ENCODE measurements at places on chromosomes 11 and 22.

DNA sequence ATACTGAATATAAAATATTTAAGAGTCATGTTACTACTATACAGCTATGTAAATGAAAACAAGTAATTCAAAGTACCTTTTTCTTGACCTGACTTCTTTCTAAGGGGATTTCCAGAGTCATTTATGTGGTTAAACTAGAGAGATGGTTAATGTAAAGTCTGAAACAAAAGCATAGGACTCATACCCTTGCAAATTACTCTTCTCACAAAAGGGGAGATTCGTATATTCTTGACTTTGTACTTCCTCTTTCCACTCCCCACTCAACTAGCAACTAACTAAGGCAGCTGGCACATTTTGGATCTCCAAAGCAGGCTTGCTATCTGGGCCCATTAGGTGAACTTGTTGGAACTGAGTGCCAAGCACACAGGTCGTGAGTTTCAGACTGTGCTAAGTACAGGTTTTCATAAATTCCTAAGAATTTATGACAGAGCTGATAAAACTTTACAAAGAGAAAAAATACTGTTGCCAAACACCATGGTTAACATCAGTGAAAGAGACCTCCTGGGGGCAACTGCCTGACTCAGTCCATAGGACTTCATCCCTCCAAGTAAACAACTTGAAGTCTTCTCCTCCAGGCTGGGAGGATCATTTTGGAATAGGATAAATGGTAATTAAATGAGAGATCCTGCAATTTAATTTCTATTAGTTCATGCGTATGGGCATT is 77.0 kb upstream of the DDI1 start:
- no peak for DNase-seq
- H3K27ac ChIP-seq, result no peak overlapping the region
- H3K4me1 ChIP-seq, result no peaks in the 10 kb centered on the region
- no peaks in the 10 kb centered on the region for H3K27me3 ChIP-seq
- no peaks in the 10 kb centered on the region for H3K36me3 ChIP-seq
- H3K4me3 ChIP-seq, result no peak overlapping the region

- no peak for DNase-seq
- H3K27ac ChIP-seq, result no peak overlapping the region
- H3K27me3 ChIP-seq, result no peaks in the 10 kb centered on the region
- no peaks in the 10 kb centered on the region for H3K4me1 ChIP-seq
Measured at GRCh38 chr11:108927791-108928545, 263.1 kb downstream of the DDX10 start.

DNA sequence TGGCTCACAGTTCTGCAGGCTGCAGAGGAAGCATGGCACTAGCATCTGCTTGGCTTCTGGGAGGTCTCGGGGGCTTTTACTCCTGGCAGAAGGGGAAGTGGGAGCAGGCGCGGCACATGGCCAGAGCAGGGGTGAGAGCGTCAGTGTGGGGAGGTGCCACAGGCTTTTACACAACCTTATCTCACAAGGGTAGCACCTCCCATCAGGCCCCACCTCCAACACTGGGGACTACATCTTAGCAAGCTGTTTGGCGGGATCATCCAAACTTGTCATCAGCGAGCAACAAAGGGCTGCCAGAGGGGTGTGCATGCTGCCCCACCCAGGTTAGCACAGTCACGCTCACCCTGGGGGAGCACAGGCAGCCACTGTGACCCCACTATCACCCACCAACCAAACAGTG is 18.9 kb upstream of the YPEL1 start:
- no peak for DNase-seq
- H3K36me3 ChIP-seq, result peaks cover 12% of the 10 kb centered on the region
- H3K4me1 ChIP-seq, result no peaks in the 10 kb centered on the region
- H3K27ac ChIP-seq, result no peak overlapping the region

DNA sequence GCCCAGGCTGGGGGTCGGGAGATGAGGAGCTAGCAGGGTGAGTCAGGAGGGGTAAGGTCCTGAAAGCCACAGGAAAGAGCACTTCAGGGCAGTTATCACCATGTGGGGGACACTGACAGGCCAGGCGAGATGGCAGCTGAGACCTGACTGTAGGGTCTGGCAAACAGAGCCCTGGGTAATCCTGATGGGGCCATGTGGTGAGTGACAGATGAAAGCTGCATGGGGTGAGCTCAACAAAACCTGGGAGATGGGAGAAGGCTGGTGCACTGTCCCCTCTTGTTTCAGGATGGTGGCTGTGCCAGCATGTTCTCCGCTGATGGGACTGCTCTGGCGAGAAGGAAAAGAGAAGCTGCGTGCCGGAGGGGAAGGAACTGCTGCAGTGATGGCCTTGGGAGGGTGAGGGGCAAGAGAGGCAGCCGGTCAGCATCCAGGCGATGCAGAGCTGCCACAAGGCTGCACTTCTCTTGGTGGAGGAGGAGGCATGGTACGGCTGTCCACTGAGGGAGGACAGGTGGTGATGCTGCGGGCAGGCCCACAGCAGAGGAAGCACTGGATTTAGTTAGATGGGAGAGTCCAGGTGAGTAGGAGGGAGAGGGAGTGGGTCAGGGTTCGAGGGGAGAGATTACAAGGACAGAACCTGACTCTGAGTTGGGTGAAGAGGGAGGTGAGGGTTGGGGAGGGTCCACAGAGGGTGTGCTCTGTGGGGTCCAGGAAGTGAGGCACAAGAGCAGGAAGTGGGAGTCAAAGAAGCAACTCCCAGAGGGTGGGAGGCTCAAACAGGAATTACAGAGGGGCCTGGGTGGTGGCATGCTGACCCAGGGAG is 3.8 kb downstream of the TOP3B start:
- H3K27me3 ChIP-seq, result no peaks in the 10 kb centered on the region
- H3K4me3 ChIP-seq, result no peak overlapping the region
- no peak for DNase-seq
- H3K4me1 ChIP-seq, result no peaks in the 10 kb centered on the region
- H3K36me3 ChIP-seq, result peaks cover 31% of the 10 kb centered on the region
- no peak overlapping the region for H3K27ac ChIP-seq

GRCh38 chr22:27554841-27555456 is 246.6 kb downstream of the MN1 start:
- no peak overlapping the region for H3K4me3 ChIP-seq
- no peak overlapping the region for H3K27ac ChIP-seq
- no peaks in the 10 kb centered on the region for H3K27me3 ChIP-seq
- H3K4me1 ChIP-seq, result no peaks in the 10 kb centered on the region

- H3K36me3 ChIP-seq, result no peaks in the 10 kb centered on the region
- no peaks in the 10 kb centered on the region for H3K4me1 ChIP-seq
- no peak overlapping the region for H3K4me3 ChIP-seq
Measured at GRCh38 chr11:14541192-14541947, 21.2 kb upstream of the PSMA1 start.

- no peaks in the 10 kb centered on the region for H3K4me1 ChIP-seq
- DNase-seq, result no peak
- H3K27ac ChIP-seq, result no peak overlapping the region
- no peaks in the 10 kb centered on the region for H3K27me3 ChIP-seq
- peaks cover 30% of the 10 kb centered on the region for H3K36me3 ChIP-seq
- no peak overlapping the region for H3K4me3 ChIP-seq
Measured at GRCh38 chr11:76773921-76774361, 9.2 kb upstream of the TSKU start.

GRCh38 chr11:60420015-60420414 is 9.4 kb upstream of the MS4A5 start:
- no peak for DNase-seq
- H3K4me3 ChIP-seq, result no peak overlapping the region
- H3K27me3 ChIP-seq, result no peaks in the 10 kb centered on the region
- H3K4me1 ChIP-seq, result no peaks in the 10 kb centered on the region
- H3K36me3 ChIP-seq, result no peaks in the 10 kb centered on the region

GRCh38 chr11:16813126-16813525 is 74.7 kb downstream of the C11orf58 start:
- no peak for DNase-seq
- no peaks in the 10 kb centered on the region for H3K4me1 ChIP-seq
- H3K27ac ChIP-seq, result no peak overlapping the region

- peak; percentile 74 for DNase-seq
- no peaks in the 10 kb centered on the region for H3K36me3 ChIP-seq
- H3K4me1 ChIP-seq, result peaks cover 2% of the 10 kb centered on the region
- no peak overlapping the region for H3K4me3 ChIP-seq
Measured at GRCh38 chr11:64152841-64153691, 12.8 kb downstream of the MACROD1 start.

DNA sequence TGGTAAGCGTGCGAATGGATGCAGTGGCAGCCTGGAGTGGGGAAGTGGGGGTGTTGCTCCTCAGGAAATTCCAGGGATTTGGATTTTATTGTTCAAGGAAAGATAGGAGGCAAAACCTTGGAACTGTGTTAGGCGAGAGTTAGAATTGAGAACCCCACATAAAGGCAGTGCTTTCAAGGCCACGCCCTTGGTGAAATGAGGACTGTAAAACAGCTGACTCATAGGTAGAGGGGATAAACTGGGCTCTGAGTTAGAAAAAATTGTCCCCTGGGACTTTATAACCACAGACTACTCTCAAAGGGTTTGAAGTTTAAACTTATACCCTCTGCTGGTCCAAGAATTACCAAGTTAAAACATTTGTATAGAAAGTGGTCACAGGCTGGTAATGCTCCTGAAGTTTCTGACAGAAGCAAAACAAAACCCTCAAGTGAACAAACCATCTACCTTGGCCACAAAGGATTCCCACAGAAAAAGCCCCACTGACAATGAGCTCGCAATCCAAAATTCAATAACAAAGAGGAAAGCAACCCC is 250.3 kb upstream of the TBCEL start:
- H3K4me3 ChIP-seq, result no peak overlapping the region
- H3K4me1 ChIP-seq, result peaks cover 7% of the 10 kb centered on the region
- peaks cover 32% of the 10 kb centered on the region for H3K36me3 ChIP-seq
- no peaks in the 10 kb centered on the region for H3K27me3 ChIP-seq
- no peak overlapping the region for H3K27ac ChIP-seq
- no peak for DNase-seq

DNA sequence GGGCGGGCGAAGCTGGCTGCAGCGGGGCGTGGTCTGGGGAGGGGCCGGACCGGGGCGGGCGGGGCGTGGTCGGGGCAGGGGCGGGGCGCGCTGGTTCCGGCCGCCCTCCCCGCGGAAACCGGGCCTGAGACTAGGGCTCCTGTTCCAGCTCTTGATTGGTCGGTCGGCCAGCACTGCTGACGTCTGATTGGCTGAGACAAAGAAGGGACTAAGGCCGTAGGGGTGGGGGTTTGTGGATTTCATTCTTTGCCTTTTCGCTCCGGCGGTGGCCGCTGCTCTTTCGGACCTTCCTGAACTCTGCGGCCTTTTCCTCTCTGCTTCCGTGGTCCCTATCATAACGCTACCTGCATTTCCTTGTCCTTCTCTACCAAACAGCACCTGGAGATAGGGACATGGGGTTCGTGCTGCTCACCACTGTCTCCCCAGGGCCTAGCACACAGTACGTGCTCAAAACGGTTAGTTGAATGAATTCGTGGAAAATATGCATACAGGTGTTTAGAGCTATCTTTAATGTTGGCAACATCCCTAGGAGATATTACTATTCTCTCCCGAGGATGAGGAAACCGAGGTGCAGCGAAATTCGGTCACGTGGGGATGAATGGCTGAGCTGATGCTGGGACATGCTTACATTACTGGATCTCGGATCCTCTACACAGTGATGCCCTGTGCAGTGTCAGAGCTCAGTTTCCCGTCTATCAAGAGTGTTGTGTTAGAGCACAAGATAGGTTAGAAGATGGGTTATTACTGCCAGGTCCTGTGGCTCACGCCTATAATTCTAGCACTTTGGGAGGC is 62.8 kb downstream of the NFAM1 start:
- DNase-seq, result peak; percentile 97
- H3K27me3 ChIP-seq, result no peaks in the 10 kb centered on the region
- H3K36me3 ChIP-seq, result no peaks in the 10 kb centered on the region
- H3K27ac ChIP-seq, result peak overlapping the region; percentile 31
- peak overlapping the region; percentile 71 for H3K4me3 ChIP-seq
- peaks cover 13% of the 10 kb centered on the region for H3K4me1 ChIP-seq

DNA sequence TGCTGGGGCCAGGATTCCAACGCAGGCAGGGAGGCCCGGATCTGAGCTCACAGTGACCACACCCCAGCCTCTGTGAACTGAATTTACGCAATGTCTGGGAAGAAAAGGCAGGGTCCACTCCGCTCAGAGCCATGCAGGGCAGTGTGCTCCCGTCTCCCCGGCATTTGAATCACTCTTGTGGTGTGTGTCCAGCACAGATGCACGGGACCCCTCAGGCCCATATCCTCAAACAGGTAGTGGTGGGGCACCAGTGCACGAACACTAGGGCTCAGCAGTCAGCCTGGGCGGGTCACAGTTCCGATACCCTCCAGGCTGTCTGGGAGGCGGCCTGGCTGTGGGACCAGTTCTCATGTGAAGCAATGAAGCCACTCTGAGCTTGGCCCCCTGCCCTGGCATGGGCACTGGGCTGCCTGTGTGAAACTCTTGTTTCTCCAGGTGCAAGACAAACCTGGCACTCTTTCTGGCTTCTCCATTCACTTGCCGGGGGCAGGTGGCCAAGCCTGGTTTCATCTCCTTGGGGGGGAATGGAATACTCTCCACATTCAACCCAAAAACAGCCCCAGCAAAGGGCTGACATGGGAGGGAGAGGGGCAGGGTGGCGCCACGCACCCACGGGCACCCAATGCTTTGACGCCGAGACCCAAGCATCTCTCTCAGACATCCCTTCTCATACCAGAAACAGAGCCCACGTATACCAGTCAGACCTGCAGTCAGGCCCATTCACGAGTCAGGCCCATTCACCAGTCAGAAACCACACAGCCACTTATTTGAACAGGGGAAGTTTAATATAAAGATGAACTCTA is 14.3 kb downstream of the DHCR7 start:
- no peak overlapping the region for H3K27ac ChIP-seq
- DNase-seq, result no peak
- no peaks in the 10 kb centered on the region for H3K4me1 ChIP-seq
- H3K27me3 ChIP-seq, result no peaks in the 10 kb centered on the region

DNA sequence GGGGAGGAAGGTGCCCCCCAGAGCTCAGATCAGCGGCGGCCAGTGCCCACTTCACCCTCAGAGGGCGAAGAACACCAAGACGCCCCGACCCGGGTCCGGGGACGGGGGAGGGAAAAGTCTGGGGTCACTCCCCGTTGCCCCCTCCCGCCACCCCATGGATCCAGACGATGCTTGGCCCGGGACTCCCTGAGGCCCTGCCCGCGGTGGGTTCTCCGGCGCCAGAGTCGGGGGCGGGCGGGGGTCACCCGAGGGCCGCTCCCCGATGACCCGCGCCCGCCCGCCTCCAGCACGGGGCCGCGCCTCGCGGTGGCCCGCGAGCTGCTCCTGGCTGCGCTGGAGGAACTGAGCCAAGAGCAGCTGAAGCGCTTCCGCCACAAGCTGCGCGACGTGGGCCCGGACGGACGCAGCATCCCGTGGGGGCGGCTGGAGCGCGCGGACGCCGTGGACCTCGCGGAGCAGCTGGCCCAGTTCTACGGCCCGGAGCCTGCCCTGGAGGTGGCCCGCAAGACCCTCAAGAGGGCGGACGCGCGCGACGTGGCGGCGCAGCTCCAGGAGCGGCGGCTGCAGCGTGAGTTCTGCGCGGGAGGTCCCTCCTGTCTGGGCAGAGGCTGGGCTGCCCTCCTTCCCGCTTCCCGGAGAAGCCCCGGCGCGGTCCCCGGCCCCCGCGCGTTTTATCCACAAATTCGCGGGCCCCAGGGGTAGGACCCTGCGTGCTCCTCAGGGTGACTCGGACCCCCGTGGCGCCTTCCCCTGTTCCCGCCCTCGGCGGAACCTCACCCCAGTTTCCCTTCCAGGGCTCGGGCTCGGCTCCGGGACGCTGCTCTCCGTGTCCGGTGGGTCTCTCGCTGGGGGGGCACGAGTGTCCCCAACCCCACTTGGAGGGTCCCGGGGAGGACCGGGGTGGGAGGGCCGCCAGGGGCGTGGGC is 1.1 kb downstream of the NLRP6 start:
- no peaks in the 10 kb centered on the region for H3K4me1 ChIP-seq
- no peaks in the 10 kb centered on the region for H3K27me3 ChIP-seq
- DNase-seq, result no peak
- H3K4me3 ChIP-seq, result no peak overlapping the region
- H3K36me3 ChIP-seq, result no peaks in the 10 kb centered on the region
- H3K27ac ChIP-seq, result no peak overlapping the region
